Right hindlimb (tissue), 1 donor: ENCODE measurements at places on chromosomes 16 and 17.

DNA sequence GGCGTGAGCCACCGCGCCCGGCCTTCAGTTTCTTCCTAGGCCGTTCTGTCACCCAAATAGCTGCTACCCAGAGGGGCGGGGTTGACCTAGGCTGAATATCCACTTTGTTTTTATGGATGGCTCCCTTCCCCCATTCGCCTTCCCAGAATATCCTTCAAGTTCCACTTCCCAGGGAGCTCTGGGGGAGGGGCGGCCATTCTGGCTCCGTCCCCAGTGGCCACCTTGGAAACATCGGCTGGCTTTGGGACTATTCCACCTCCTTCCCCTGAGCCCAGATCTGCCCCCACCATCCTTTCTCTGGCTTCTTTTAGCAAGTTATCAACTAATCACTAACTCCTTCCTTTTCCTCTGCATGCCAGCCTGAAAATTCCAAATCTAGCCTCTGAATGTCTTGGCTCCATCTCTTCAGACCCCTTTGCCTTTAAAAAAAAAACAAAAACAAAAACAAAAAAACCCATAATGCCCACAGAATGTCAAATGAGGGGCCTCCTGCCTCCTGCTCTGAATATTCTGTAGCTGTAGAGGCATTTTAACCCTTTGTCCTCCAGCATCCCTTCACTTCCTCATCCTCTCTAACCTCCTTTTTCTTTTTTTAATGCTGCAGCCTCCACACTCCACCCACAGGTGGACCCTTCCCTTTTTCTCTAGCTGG is 6.4 kb downstream of the ATP1B2 start:
- peak; percentile 51 for DNase-seq

DNA sequence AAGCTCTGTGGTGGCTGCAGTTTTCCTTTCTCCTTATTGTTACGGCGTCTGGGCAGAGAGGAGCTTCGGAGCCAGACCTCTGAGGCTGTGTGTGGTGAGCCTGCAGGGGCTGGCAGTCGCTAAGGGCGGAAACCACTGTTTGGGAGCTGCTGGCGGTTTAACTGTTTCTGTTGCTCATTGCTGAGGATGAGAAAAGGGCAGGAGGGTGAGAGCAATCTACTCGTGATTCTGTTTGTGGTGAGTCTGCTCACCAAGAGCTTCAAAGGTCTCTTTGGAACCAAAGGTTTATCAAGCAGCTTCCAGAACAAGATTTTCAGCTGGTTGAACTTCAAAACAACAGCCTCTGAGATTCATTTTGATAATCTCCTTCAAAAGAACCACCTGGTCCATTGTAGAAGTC is 143.9 kb downstream of the ANKFN1 start:
- DNase-seq, result peak; percentile 45

DNA sequence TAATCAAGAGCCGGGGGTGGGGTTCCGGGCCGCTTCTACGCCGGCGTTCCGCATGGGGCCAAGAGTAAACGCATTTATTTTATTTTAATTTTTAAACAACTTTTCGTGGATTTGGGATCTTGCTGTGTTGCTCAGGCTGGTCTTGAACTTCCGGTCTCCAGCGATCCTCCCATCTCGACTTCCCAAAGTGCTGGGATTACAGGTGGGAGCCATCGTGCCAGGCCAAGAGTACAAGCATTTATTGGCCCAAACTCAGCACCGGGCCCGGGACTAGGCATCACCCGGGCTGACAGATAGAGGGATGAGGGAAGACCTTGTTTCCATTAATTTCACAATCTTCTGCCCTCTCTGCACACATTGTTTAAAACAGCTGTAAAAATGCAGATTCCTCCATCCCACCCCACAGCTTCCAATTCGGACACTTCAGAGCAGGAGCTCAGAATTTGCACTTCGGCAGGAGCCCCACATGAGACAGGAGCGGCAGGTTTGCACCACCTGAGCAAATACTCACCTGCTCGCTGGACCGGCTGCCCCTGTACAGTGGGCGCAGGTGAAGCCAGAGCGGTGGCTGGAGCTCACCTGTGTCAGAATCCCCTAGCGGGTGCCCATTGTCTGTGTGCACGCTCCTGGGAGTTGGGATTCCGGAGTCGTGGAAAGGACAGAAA is 663 bp upstream of the GINS2 start:
- no peak for DNase-seq

- DNase-seq, result no peak
Measured at GRCh38 chr17:57356153-57356718, 99.9 kb downstream of the MSI2 start.

- no peak for DNase-seq
Measured at GRCh38 chr16:57270221-57271062, 14.0 kb downstream of the PLLP start.

- no peak for DNase-seq
Measured at GRCh38 chr17:62162898-62163297, 97.8 kb upstream of the MED13 start.

DNA sequence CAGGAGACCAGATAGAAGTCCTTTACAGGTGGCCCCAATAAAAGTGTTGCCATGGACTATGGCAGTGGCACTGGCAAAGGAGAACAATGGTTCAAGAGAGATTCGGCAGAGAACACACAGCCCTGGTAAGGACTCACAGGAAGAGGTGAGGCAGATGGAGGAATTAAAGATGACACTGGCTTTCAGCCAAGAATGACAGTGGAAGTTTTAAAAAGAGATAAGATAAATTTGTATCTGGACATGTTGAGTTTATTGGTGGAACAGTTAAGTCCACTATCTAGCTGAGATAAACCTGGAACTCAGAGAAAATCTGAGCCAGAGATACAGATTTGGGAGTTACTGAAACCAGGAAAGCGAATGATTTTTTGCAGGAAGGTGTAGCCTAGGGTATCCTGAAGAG is 20.1 kb downstream of the CMC2 start:
- no peak for DNase-seq

DNA sequence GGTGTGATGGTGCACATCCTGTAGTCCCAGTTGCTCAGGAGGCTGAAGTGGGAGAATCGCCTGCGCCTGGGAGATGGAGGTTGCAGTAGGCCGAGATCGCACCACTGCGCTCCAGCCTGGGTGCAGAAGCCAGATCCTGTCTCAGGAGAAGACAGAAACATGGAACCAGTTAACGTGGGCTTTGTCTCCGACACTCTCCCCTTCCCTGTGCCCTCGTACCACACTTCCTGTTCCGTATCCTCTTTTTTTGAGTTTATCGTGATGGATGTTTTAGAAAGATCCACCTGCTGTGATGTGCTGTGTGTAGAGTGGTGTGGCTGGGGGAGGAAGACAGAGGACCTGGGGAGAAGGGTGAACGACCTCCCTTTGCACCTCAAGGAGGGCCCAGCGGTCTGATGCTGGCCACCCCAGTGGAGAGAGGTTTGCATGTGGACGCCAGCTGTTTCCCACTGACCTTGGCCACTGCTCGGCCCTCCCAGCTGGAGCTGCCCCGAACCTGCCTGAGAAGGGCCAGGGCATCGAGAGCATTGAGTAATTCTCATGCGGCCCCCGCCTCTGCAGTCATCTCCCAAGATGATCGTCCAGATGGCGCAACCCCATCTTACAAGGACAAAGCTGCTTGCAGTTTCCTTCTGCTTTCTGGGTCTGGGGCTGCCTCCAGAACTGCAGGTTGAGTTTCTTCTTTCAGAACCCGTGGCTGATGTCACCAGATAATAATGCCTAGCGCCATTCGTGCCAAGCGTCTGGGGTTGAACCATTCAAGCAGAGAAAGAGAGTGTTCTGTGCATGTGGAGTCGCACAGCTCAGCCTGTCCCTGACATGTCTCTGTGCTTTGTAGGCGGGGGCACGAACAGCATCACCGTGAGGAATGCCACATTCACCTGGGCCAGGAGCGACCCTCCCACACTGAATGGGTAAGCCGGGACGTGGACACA is 126.3 kb downstream of the ABCC1 start:
- no peak for DNase-seq

- peak; percentile 83 for DNase-seq
Measured at GRCh38 chr16:57648581-57649442, 19.3 kb upstream of the ADGRG3 start.

- no peak for DNase-seq
Measured at GRCh38 chr17:62630365-62631085, 3.1 kb downstream of the MRC2 start.

GRCh38 chr16:87317750-87318644 is 805 bp upstream of the C16orf95 start:
- peak; percentile 74 for DNase-seq

DNA sequence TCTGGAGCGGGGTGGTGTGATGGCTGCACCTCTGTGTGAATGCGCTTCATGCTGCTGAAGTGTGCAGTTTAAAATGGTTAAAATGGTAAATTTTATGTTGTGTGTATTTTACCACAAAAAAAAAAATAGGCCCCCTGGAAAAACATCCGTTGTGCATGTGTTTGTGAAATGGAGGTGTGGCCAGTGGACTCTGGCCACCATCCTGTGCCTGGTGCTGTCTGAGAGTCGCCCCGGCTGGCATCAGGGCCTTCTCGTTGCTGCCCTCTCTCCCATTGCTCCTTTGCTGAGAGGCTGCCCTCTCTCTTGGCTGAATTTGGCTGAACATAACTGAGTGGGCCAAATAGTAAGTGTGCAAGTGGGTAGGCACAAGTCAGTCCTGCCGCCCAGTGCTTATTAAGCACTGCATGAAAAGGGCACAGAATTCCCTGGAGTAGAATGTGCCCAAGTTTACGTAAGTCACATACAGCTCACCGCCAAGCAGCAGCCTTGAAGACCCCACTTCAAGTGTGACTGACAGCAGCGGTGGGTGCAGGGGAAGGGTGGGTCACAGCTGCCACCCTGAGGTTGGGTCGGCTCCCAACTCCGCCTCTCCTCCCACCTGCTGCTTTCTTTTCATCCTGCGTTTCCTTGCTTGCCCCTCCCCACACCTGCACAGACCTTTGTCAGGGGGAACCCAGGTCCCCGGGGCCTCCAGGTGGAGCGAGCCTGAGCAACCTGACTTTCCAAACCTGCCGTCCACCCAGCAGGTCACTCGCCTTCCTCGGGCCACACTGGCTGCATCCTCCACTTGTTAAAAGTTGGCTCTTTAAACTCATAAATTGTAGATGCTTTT is 46.8 kb downstream of the FOXK2 start:
- DNase-seq, result no peak

GRCh38 chr17:82050761-82051641 is 610 bp downstream of the RFNG start:
- peak; percentile 38 for DNase-seq

- DNase-seq, result no peak
Measured at GRCh38 chr17:30368912-30369720, 9.6 kb upstream of the CPD start.

GRCh38 chr17:1298606-1299005 is 19.1 kb downstream of the TRARG1 start:
- DNase-seq, result no peak

GRCh38 chr16:12081048-12081404 is 104.5 kb downstream of the SNX29 start:
- DNase-seq, result no peak

DNA sequence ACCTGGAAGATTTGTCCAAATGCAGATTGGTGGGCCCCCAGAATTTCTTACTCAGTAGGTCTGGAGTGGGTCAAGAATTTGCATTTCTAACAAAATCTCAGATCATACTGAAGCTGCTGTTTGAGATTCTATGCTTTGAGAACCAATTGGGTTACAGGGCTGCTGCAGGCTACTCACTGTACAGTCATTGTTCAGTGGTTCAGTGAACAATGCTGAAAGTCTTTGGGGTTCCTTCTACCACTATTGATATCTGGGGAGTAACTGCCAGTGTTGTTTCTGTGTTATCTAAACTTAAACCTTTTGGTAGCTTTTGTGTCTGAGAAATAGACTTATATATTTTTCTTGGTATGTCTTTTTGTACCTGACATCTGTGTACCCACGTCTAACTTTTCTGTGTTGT is 187.5 kb downstream of the TANC2 start:
- DNase-seq, result no peak

DNA sequence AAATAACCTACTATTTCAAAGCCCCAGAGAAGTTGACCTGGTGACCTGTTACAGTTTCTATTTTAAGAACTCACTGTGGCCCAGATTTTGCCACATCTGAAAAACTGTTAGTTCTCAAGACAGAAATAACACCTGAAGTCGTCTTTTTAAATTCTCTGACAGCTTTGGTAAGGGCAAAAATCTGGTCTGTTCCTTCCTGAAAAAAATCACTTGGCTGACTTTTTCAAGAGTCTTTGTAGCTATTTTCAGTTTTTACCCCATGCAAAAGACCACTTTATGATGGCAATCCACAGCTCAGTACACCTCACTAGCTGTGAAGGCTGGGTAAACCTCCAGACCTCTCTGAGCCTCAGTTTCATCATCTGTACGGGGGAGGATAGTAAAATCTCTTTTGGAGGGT is 60.7 kb upstream of the SREBF1 start:
- no peak for DNase-seq
